Lower lobe of right lung (tissue), 2 donors: ENCODE measurements at places on chromosomes 16 and 17.

DNA sequence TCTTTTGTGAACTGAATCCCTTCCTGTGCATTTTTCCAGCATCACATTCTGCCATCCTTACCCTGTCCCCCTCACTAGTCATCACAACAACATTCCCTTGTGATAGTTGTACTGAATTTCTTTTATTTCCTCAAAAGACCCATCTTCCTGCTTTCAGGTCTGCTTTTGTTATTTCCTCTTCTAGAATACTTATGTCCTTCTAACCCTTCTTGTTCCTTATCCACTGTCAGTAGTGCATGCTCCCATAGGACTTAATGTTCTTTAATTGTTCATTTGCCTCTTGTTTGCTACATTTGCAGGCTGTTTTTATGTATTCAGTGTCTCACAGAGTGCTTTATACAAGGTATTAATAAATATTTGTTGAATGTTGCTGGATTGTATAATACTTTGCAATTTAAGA, 73.0 kb downstream of the BCAS3 start:
- DNase-seq: no peak

- DNase-seq: no peak
Measured at GRCh38 chr17:59844884-59845594, 47.7 kb downstream of the TUBD1 start.

DNA sequence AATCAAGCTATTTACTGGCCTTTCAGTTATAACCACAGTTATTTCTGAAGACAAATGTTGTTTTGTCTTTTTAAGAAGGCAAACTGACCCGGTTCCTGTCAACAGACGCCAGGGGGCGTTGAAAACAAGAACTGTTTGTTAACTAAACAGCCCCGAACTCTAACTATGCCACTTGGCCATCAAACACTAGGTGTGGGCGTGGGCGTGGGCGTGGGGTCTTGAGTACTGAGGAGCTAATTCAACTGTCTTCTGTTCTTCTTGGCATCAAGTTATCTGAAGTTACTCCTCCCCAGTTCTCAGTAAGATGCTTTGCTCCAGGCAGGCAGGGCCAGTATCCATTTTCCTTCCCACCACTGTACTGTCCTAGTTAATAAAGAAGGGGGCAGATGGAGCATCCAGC, 63.3 kb upstream of the MTMR4 start:
- DNase-seq: peak; percentile 55

DNA sequence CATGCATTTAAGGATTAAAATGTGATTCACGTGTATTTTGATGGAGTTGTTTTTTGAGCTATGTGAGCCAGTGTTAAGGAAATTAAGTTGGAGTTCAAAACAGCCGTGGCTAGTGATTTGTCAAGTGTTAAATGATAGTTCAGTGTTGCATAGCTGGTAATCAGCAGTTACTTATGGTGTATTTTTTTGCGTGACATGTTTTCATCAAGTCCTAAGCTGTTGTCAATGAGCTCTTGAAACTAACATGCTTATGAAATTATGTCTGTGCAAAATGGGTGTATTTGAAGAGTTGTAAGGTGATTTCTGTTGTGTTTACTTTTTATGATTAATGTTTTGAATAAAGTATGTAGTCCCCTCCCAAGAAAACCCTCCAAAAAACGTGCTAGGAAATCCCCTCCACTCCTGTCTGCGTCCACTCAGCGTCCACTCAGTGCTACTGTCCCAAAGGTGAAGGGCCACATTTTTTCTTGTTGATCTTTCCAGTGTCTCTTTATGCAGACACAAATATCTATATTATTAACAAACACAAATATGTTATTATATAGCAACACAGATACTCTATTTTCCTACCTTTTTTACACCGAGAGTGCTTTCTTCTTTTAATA, 30.0 kb downstream of the USP10 start:
- DNase-seq: no peak

- DNase-seq: peak; percentile 36
Measured at GRCh38 chr17:79907217-79907715, 68.0 kb upstream of the CBX4 start.

GRCh38 chr17:1108478-1108764, 71.4 kb downstream of the ABR start:
- no peak for DNase-seq

GRCh38 chr17:34620458-34620857, 41.1 kb downstream of the TMEM132E start:
- DNase-seq: no peak
